Stimulated activated CD4-positive, alpha-beta T cell treated with anti-CD3 and anti-CD28 coated beads, TNF-alpha, amount 100 ng/mL, for 4 hours (primary cell): ENCODE measurements at places on chromosomes 2 and 18.

GRCh38 chr2:3657881-3658280, at the start of gene ALLC:
Gene ALLC, plus strand, starts transcription at chr2:3658200. Its CDS starts 12,958 bp downstream, at chr2:3671158.
- DNase-seq = no peak

DNA sequence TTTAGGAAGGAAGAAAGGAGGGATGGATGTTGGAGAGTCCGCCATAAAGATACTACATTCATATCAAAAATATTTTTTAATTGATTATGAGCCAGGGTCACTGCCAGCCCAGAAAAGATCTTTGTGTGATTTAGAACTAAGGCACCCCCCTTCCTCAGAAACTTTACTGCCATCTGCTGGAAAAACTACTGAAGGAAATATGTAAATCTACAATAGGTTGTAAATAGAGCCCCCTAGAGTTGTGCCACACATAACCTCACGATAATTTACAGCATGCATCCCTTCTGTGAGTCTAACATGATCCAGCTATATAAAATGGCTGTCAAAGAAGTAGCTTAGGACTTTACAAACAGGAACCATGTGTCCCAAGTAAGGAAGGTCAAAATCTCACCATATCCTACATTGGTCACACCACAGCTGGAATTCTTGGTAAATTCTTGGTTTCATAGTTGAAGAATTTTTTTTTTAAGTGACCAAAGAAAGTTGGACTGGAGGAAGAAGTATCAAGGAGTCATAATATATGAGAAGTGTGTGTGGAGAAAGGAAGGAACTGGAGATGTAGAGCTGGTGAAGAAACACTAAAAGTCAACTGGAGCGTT, 152.5 kb downstream of the CYP26B1 start:
- DNase-seq = no peak

GRCh38 chr18:11883153-11883552, 25.0 kb downstream of the MPPE1 start:
- DNase-seq = no peak

GRCh38 chr2:28333606-28334526, 58.8 kb upstream of the FOSL2 start:
- DNase-seq = no peak

GRCh38 chr2:145599756-145600155, 1079.8 kb upstream of the ZEB2 start:
- DNase-seq = no peak

- DNase-seq = no peak
Measured at GRCh38 chr2:206423147-206423546, 20.2 kb upstream of the ADAM23 start.

DNA sequence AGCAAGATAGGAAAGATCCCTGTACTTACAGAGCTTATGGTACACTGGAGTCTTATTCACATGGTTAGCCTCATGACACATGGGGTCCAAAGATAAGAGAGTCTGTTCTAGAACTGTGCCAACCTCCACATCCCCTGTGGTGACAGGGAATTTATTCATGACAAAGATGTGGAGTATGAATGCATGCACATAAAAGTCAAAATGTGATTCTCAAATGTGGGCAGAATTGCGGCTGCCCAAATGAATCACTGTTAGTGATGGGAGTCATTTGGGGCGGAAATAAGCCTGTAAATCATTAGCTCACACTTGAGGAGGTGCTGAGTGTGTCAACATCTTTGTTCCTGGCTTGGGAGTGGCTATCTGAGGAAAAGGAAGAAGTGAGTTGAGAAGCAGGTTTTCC, 560.6 kb downstream of the SLC4A3 start:
- DNase-seq = no peak

- no peak for DNase-seq
Measured at GRCh38 chr2:205868053-205868452, 185.8 kb downstream of the NRP2 start.

- no peak for DNase-seq
Measured at GRCh38 chr2:47265158-47265557, 110.0 kb upstream of the STPG4 start.

DNA sequence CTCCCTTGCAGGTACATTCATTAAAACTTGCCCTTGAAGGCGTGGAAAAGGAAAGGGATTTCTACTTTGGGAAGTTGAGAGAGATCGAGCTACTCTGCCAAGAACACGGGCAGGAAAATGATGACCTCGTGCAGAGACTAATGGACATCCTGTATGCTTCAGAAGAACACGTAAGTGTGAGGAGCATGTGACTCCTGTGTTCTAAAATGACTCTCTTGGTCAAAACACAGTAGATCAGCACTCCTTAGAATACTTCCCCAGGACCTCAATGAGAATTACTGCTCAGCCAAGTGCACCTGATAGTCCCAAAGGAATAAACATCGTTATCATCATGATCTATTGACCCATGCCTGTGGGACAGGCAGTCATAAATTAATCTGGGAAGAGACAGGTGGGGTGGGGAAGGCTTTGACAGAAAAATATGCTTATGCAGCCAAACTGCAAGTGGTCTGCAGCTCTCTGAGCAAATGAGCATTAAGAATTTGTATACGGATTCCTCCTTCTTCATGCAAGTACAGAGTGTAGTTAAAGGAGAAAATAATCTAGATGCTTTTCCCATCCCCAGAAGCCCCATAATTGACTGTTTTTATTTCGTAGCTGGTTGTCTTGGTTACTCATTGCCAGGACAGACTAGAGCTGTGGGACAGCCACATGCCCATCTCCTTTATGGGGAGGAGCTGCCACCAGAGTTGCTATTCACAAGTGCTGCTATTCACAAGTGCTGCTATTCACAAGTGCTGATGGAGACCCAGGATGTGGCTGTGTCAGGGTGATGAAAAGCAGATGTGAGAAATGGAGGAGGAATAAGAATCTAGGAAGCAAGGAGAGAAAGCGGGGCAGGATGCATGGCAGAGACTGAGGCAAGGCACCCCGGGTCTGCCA, 91.0 kb downstream of the MAPRE2 start:
- DNase-seq = no peak

DNA sequence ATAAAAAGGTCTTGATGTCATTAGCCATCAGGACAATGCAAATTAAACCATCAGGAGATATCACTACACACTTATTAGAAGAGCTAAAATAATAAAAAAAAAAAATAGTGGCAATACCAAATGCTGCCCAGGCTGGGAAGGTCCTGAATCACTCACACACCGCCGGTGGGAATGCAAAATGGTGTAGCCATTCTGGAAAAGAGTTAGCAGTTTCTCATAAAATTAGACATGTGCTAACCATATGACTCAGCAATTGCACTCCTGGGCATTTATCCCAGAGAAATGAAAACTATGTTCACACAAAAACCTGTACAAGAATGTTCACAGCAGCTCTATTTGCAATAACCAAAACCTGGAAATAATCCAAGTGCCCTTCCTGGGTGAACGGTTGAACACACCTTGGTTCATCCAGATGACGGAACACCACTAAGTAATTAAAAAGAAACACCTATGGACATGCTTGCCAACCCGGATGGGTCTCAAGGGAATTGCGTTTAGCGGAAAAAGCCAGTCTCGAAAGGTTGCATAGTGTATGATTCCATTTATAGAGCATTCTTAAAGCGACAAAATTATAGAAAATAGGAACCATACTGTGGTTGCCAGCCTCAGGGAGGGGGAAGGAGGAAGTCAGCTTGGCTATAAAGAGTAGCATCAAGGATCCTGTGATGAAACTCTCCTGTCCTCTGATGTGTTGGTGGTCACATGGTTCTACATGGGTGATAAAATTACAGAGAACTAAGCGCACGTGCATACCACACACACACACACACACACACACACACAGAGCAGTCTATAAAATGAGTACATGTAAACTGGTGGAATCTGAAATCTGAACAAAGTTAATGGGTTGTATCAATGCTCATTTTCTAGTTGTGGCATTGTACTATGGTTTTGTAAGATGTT, 4.6 kb downstream of the MBP start:
- DNase-seq = no peak

- no peak for DNase-seq
Measured at GRCh38 chr2:19363474-19363778, 5.0 kb upstream of the OSR1 start.

- no peak for DNase-seq
Measured at GRCh38 chr2:16303273-16303577, 362.4 kb downstream of the CYRIA start.

GRCh38 chr18:55301824-55302166, 286.2 kb downstream of the TCF4 start:
- DNase-seq = no peak

- no peak for DNase-seq
Measured at GRCh38 chr18:54125429-54125828, 99.0 kb downstream of the MBD2 start.

GRCh38 chr2:8575834-8576423, 105.9 kb upstream of the ID2 start:
- no peak for DNase-seq

DNA sequence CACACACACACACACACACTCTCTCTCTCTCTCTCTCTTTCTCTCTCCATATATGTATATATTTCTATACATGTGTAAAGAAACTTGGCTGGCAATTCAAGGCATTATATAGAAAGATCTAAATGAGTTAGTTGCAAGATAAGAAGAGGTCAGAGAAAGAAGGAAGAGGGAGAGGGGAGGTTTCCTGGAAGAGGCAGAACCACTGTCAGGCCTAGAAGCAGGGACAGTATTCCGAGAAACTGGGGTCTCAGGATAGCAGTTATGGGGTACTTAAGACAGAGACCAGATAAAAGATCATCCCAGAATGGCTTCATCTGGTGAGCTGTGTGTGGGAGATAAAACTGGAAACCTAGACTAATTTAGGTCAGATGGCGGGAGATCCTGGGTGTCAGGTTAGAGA, 180.8 kb downstream of the CAMKMT start:
- no peak for DNase-seq

GRCh38 chr2:207133820-207134519, 31.8 kb downstream of the KLF7 start:
- DNase-seq = no peak

DNA sequence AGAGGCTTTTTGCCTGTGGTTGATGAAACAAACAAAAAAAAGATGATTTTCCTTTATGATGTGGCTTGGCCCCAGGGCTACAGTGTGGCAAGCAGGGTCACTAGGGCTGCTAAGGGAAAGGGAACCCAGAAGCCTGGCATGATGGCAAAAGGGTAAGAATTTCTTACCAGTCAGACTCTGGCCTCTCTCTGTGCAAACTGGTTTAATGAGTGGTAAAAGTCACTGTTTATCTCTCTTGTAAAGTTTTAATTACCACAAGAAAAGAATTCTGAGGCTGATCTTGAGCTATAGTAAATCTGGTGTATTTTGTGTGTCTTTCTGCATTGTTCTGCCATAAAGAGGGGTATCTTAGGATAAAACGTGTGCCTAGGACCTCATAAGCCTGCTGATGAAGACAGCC, 275.4 kb downstream of the STK39 start:
- DNase-seq = no peak

- no peak for DNase-seq
Measured at GRCh38 chr18:58401191-58401590, 227.7 kb downstream of the ALPK2 start.

- no peak for DNase-seq
Measured at GRCh38 chr18:71115261-71115660, 826.4 kb downstream of the SOCS6 start.

- DNase-seq = no peak
Measured at GRCh38 chr2:233476063-233476410, 90.5 kb downstream of the USP40 start.

GRCh38 chr2:162636206-162636728, 202.3 kb downstream of the KCNH7 start:
- no peak for DNase-seq

DNA sequence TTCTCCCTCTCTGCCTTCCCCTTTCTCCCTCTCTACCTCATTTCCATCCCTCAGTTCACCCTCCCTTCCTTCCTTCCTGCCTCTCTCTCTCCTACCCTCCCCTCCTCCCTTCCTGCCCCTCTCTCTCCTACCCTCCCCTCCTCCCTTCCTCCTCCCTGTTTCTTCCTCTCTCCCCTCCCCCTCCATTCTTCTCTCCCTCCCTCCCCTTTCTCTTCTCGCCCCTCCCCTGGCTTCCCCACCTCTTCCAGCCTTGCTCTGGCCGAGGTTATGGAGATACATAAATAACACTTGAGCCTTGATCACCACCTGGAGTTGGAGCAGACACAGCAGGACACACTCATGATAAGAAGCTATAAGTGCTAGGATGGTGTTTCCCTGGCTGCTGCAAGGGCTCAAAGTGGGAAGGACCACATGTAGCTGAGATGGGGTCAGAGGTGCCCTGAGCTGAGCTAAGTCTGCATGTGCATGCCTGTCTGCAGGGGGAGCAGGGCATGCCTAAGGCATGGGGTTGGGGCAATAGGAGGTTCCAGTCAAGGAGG, 326.1 kb upstream of the HS6ST1 start:
- no peak for DNase-seq

- no peak for DNase-seq
Measured at GRCh38 chr2:102703748-102704147, 58.1 kb upstream of the TMEM182 start.

DNA sequence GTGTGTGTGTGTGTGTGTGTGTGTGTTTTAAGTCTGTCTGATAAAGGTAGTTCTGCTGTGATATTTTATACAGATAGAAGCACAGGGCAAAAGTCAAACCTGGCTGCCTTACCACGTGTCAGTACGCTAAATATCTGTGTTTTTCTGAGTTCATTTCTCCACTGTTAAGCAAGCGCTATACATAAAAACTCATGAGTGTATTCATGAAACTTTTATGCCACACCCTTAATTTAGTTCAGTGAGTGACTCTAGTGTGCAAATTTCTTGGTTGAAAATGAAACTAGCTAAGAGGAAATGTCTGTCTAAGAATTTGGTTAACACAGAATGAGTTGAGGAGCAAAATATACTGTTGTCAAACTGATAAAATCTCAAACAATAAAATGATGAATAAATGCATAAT, 11.2 kb downstream of the CASP10 start:
- no peak for DNase-seq

GRCh38 chr18:49459404-49460171, 857 bp downstream of the DYM start:
- DNase-seq = no peak

DNA sequence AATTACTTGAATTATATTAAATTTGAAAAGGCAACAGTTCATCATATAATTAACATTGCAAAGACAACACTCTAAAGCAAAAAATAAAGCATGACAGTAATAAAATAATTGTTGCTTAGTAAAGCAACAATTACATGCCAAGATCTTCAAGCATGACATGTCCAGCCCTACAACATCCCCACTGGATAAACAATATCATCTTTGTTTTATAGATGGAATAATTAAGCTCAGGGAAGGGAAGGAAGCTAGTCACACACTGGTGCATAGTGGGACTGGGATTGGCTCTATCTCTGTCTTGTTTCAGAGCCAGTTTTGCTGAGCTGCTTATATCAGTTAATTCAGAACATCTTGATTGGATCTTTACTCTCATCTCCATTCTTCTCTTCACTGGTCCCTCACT, 49.9 kb upstream of the PARD3B start:
- DNase-seq = no peak

DNA sequence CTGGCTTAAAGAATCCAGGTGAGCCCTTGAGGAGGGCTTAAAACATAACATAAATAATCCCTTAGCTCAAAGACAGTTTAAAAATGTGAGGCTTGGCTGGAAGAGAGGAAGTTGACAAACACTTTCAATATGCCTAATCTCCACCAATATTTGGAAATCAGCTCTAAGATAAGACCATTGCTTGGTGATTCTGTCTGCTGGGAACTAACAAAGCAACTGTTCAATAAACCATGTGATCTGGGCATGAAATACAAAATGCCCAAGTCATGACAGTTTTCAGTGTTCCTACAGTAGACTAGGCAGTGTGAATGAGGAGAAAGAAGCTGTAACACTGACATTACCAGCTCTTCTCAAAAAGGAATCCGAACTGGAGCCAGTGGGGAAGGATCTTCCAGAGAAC, 10.7 kb downstream of the MFF start:
- DNase-seq = no peak
